ENCODE measurements at places on chromosomes 2 and 18.

DNA sequence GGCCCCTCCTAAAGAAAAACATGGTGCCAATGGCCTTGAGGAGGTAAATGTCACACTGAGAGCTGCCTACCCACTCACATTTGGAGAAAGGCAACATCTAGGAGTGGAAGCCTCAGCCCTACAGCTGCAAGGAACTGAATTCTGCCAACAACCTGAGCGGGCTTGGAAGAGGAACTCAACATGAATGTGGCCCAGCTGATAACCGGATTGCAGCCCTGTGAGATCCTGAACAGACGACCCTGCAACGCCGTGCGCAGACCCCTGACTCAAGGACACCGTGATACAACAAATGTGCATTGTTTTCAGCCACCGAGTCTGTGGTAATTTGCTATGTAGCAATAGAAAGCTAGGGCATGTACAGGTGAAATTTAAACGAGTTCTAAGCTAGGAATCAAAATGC lies 99.4 kb downstream of the MYOM1 start:
- no peak for DNase-seq

GRCh38 chr2:27184115-27184514 lies 27.7 kb upstream of the ATRAID start:
- DNase-seq, result no peak

DNA sequence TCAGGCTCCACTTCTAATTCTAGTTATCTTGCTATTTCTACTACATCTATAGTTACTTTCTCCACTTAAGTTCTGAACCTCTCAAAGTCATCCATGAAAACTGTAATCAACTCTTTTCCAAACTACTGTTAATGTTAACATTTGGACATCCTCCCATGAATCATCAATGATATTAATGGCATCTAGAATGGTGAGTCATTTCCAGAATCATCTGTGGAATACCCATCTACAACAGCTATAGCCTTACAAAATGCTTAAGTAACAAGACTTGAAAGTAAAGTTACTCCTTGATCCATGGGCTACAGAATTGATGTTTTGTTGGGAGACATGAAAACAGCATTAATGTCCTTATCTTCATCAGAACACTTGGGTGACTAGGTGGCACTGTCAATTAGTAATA lies 35.4 kb downstream of the BARD1 start:
- DNase-seq, result no peak

- DNase-seq, result no peak
These were observed 89.3 kb upstream of the OTOS start for GRCh38 chr2:240229603-240230235.

GRCh38 chr2:99205491-99205890 lies 24.5 kb downstream of the MRPL30 start:
- no peak for DNase-seq

- DNase-seq, result no peak
These were observed 151.8 kb downstream of the HDAC4 start for GRCh38 chr2:239249048-239249447.

- DNase-seq, result no peak
These were observed 51.0 kb downstream of the FARSB start for GRCh38 chr2:222604749-222605515.

GRCh38 chr2:71332435-71332796 lies 834 bp downstream of the ZNF638 start:
- no peak for DNase-seq
